AG04450 (cell line): ENCODE measurements at places on chromosomes 3 and 15. TPM values are rescaled to one million over a fixed set of nuclear protein-coding genes. Genes with fewer than 3 reads are reported as not detected.

DNA sequence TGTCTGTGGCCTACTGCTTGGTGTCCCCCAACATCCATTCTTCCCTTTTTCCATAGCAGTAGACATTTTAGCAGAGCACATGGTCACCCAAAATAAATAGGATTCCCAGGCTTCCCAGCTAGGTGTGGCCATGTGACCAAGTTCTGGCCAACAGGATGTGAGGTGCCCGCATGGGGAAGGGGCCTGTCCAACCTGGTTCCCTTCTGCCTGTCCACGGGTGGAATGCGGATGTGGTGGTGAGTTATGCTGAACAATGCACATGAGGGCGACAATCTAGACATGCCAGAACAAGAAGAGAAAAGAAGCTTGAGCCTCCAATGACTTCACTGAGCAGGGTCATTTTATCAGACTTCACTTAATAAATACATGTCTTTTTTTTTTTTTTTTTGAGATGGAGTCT lies 77.6 kb upstream of the DLG1 start:
- DNase-seq, result no peak

GRCh38 chr3:15654891-15655290 lies 53.3 kb downstream of the BTD start:
- DNase-seq, result no peak

DNA sequence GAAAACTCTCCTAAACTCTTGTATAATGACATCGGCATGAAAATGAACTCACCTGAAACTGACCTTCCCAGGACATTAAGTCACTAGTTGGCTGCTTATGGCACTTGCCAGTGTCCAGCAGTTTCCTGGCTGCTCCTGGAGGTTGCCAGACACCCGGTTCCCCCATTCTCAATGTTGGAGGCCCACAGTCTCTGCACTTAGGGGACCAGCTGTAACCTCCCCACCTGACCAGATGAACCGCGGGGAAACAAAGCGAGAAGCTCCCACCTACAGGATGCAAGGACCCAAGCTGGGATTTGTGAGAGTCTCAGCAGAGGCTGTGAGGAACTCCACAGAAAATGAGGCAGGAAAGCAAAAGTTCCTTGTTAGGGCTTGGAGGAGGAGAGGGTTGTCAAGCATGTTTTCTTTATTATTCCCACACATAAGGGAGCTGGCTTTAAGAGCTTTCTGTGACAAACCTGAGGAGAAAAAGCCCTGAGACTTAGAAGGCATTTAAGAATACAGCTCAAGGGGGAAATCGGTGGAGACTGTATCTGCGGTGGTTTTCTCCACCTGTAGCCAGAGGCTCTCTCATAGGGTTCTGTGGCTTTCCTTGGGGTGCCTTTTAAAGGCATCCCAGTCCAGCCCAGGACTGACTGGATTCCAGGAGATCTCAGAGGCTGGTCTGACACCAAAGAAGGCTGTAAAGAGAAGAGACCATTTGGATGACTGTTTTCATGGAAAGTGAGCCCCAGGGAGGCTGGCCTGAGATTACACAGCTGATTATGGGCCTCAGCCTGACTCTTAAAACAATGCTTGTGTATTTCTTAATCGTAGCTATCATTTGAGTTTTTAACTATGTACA lies 4.6 kb downstream of the TPM1 start:
- no peak for DNase-seq

DNA sequence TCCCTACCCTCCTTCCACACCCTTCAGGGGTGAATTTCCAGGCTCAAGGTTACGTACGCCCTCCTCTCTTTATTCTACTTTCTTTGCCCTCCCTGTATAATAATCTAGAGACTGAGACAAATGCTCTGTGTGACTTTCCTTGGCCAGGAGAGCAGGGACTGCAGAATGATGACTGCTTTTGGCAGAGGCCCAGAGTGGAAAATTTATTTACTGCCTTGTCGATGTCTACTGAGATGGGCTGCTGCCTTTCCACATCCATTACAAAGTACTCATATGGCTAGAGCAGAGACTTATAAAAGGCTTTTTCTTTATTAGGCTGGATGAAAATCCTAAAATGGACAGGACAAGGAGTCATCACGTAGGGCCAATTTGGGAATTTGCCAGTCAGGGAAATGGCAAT lies 576.2 kb downstream of the TUSC7 start:
- DNase-seq, result no peak

DNA sequence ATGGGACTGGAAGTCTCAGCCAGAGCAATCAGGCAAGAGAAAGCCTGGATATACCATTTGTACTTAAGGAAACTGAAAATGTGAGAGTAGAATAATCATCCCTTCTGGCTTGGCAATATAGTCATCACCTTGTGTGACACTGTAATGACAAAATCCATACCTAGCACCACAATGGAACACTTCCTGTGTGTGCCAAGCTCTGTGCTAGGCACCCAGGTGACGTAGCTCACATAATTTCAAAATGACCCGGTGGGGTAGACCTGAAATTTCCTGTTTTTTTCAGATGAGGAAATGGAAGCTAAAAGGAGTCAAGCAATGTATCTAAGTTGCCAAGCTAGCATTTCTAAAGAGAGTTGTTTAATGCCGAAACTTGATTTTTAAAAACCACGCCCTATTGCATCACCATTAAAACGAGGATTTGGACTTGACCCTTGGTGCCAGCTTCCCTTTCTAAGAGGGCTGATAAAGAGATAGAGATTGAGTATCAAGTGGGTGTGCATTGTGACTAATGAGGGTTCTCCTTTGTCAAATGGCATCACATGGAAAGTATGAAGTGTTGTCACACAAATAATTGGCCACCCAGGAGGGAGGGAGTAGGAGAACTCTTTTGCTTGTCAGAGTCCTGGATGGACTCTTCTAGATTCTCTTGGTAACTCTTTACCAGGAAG lies 141.3 kb upstream of the PDZRN3 start:
- DNase-seq, result no peak

- no peak for DNase-seq
Observed at GRCh38 chr3:98528474-98529346, 3.1 kb upstream of the GPR15 start.

GRCh38 chr3:14921034-14921616 lies 26.3 kb upstream of the NR2C2 start:
- peak; percentile 72 for DNase-seq

GRCh38 chr15:84772467-84772866 lies 24.1 kb downstream of the ZNF592 start:
- DNase-seq, result no peak

GRCh38 chr15:37061996-37062395 lies 38.4 kb downstream of the MEIS2 start:
- no peak for DNase-seq

DNA sequence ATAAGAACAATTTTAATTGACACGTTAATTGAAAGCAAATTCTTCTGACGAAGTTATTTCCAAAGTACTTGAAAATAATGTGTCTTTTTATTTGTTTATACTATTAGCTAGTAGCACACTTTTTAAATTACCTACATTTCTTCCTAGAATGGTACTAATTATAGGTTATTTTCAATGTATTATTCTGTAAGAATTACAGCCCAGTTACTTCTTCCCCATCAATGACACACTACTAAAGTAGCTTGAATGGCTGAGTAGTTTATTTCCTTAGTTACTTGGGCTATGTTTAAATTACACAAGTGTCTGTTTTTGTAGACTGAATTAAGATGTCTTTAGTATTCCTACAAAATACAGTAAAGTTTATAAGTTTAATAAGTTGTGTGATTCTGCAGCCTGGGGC lies 217.6 kb upstream of the IL12A start:
- no peak for DNase-seq

DNA sequence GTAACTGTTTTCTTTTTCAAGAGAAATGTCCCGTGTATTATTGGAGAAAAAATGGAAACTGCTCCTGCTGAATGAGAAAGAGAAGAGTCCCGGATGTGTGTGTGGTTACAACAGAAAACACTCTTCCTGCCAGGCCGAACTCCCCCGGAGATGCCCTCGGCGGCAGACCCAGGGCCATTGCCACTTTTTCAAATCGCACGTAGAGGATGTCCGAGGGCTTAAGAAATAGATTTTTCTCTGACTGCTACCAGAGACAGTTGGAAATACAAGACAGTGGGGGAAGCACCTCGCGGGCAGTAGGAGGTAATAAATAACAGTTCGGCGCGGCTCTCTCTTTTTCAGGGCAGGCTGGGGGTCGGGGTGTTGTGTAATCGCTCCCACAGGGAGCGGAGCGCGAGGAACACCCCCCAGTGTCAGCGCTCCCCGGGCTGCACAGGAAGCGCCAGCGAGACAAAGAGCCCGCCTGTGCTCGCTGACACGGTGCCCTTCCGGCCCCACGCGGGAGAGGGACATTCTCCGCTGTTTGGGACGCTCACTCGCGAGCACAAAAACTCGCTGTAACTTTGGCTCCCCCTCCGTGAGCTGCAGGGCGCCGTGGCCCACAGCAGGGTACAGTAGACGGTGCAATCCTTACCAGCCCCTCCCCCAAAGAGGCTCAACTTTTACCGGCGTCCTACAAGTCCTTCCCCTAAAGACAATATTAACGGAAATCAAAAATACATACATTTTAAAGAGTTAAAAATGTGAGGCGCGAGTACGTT lies 1.1 kb downstream of the VGLL4 start:
- DNase-seq, result peak; percentile 39

- DNase-seq, result no peak
Observed at GRCh38 chr15:78822514-78822913, 11.2 kb upstream of the ADAMTS7 start.

DNA sequence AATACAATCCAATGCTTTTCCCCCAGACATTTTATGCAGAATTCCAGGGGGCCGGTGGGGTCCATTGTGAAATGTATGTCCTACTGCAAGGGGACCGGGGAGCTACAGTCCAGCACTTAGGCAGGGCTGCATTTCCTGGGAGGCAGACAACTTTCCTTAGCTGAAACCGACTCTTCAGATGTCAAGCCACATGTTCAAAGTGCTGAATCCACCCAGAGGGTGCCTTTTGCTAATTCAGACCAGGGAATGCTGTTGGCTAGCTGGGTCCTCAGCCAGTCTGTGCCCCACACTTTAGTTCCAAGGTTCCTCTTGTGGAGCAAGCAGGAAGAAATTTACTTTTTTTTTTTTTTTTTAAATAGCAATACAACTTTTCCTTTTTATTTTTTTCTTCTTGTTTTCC lies 219.5 kb upstream of the LRTM1 start:
- DNase-seq, result no peak

GRCh38 chr3:13235079-13235478 lies 161.8 kb upstream of the IQSEC1 start:
- DNase-seq, result no peak

DNA sequence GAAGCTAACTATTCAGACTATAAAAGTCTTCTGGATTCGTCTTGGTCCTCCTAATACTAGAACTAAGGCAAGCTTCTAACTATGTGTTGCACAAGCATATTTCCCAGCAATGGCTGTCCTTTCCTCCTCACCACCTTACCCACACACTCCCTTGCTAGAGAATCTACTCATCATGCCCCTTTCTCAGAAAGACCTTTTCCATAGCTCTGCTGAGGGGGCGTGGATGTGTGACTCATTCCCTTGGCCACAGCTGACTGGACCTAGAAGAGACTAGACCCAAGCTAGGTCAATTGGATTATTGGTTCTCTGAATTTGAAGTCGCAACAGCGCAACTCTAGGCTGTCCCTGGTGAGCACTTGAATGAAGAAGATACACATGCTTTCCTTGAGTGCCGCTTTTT lies 47.1 kb downstream of the ERC2 start:
- no peak for DNase-seq

DNA sequence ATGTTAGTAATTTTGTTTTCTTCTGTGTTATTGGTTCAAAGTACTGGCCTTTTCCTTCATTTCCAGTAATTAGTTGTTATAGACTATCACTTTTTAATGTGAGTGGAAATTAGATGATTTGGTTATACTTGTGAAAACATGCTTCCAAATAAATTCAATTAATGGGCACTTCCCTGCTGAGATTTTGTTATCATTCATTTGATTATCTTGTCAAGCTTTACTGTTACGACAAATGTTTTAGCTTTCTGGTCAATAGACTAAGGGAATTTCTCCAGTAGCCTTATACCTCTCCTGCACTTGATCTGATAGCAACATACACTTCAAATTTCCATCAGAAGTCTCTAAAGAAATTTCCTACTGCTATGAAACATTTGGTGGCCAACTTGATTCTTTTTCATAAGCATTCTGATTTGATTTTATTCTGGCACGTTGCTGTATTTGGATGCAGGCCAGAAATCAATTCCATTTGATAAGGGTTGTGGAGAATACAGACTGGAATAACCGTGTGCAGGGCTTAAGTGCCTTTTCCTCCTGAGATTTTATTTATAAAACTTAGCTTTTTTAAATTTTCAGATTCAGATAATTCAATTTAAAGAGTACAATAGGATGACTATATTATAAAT lies 573.8 kb upstream of the NAALADL2 start:
- DNase-seq, result no peak

- no peak for DNase-seq
Observed at GRCh38 chr3:177610686-177611633, 413.7 kb upstream of the TBL1XR1 start.

DNA sequence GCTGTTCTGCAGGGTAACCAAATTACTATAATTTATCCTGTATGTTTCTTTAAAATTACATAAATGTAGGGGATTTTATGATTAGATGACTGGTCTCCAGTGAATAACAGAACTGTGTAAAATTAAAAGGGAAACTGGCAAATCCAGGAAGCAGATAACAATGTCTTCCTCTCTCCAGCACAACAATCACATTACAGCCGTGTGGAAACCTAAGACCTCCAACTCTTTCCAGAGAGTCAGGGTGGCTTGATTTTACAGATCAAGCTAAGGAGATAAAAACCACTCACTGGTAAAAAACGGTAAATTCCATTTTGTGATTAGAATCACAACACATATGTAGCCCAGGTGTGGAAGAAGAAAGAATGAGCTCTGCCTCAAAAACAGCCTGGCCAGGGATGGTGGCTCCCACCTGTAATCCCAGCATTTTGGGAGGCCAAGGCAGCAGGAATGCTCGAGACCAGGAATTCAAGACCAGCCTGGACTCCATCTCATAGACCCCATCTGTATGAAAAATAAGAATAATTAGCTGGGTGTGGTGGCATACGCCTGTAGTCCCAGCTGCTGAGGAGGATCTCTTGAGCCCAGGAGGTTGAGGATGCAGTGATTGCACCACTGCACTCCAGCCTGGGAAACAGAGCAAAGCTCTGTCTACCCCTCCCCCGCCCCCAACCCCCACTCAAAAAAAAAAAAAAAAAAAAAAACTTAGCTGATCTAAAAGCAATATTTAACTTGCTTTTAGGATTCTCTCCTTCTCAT lies 29.0 kb downstream of the IL17RD start:
- no peak for DNase-seq

- no peak for DNase-seq
Observed at GRCh38 chr3:12831301-12831866, 10.0 kb downstream of the RPL32 start.

- no peak for DNase-seq
Observed at GRCh38 chr15:58357529-58358476, 74.0 kb upstream of the LIPC start.

DNA sequence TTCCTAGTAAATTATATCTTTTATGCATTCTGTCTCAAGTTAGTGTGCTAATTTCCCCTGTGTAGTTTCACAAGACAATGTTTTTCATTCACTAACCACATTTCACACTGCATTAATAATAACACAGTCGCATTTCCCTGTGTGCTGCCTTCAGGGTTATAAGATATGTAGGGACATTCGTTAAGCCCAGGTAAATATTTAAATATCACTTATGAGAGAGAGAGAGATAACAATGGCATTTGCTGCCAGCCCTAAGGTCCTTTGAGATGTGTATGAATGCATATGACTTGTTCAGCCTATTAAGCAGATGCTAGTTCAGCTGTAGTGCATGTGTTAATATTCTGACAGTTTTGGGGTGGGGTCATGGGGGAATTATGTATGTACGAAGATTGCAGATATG lies 876.7 kb downstream of the NAALADL2 start:
- DNase-seq, result no peak

- DNase-seq, result no peak
Observed at GRCh38 chr15:75356006-75356405, 9.2 kb downstream of the NEIL1 start.

Gene SERPINI2
- polyA plus RNA-seq, result not detected in 2 replicates

Gene CD96
- 0.12 and 0.41 TPM in 2 replicates for polyA plus RNA-seq

Gene IL17RE
- 2.0 and 2.1 TPM in 2 replicates for polyA plus RNA-seq

Gene CADPS
- polyA plus RNA-seq, result 0.06 and 0.12 TPM in 2 replicates
